ENCODE measurements at places on chromosomes 1 and 21.

GRCh38 chr21:36260802-36261201 lies 59.2 kb upstream of the MORC3 start:
- no peak for DNase-seq

GRCh38 chr1:7810395-7810794 lies 26.3 kb downstream of the PER3 start:
- peak; percentile 13 for DNase-seq

GRCh38 chr1:77200806-77201205 lies 18.4 kb downstream of the PIGK start:
- DNase-seq: no peak

GRCh38 chr21:42570841-42571387 lies 57.3 kb downstream of the SLC37A1 start:
- no peak for DNase-seq

DNA sequence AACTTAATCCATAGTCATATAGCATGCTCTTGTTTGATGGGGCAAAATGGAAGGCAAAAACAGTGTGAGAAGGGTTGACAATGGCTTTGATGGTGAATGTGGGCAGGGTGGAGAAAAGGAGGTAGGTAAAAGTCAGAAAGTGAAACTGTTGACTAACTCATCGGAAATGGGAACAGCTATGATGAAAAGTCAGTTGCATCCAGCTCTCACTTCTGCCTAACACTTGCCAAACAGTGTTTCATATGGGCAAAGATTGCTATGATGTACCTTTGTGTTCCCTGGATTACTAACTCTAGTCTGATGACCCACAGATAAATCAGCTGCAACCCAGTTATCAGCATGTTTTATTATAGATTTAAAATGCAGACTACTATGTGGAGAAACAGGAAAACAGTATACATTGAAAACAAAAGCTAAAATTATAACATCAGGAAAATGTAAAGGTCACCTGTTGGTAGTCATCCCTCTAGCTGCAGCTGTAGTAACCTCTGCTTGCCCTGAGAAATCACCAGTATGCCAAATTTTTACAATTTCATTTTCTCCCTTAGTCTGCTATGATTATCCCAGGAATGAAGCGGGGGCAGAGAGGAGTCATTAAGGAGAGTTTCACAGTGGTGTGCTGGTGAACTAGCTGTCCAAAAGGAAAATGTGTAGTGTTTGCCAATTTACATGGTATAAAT lies 11.7 kb downstream of the TNFSF18 start:
- no peak for DNase-seq

GRCh38 chr1:157371826-157372225 lies 180.5 kb downstream of the FCRL5 start:
- DNase-seq: no peak

DNA sequence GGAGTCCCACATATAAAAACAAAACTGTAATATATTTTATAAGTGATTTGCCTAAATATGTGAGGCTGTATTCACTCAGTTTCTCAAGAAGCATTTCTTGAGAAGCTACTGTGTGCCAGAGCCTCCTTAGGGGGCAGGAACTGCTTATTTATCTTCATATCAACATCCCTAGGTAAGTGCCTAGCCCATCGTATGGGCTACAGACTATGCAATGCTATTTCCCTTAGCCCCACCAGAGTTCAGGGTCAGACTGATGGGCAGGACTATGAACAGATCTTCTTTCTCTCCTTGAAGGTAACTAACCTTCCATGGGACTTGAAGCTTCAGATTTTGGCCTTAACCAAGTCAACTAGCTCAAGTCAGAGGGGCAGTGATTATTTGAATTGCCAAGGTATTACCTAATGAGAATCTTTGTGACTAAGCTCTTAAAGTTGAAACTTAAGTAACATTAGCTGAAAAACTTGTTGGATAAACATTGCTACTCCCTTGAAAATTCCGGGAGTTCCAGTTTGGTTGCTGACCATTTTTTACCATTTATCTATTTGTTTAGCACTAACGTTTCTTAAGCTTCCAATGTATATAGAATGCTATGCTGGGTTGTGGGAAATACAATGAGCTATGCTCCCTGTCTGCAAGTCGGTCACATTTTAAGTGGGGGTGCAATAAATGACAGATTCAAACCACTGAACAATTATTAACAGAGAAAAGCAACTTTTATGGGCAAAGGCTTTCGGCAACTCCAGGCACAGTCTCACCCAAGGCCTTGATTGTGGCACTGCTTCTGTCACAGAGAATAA lies 85.2 kb downstream of the GPR88 start:
- DNase-seq: no peak

Data from activated CD4-positive, alpha-beta T cell treated with anti-CD3 and anti-CD28 coated beads for 4 hours (primary cell).